ENCODE measurements at places on chromosomes 4 and X.

DNA sequence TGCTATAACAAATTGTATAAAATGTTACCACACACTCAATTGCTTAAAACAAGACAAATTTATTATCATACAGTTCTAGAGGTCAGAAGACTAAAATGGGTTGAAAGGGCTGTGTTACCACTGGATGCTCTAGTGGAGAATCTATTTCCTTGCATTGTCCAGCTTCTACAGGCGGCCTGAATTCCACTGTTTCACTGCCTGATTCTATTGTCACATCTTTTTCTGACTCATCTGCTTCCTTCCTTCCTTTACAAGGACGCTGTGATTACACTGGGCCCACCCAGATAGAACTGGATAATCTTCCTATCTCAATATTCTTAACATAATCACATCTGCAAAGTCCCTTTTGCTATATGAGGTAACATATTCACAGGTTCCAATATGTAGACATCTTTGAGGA is 19.4 kb upstream of the ARMCX1 start:
- DNase-seq: no peak

DNA sequence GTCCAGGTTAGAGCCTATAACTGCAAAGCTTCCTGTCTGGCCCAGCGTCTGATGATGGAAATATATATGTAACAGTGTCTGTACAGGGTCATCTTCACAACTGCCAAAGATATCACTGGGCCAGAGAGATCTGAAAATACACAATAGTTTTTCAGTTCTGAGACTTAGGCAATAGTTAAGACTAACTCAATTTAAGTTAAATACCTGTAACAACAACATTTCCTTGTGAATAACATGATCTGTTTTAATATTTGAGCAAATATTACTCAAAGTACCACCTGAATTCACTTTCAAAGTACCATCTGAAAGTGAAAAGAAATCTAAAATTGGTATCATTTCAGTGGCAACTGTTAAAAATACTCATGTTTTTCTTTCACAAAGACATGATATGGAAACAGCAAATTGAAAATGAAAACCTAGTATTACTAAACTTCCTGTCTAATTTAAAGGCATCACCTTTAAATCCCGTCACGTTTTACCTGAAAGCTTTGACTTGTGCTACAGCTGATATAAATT is 9.6 kb downstream of the ZAR1 start:
- DNase-seq: no peak

- no peak for DNase-seq
Measured at GRCh38 chr4:47798165-47798564, 39.7 kb downstream of the CORIN start.

DNA sequence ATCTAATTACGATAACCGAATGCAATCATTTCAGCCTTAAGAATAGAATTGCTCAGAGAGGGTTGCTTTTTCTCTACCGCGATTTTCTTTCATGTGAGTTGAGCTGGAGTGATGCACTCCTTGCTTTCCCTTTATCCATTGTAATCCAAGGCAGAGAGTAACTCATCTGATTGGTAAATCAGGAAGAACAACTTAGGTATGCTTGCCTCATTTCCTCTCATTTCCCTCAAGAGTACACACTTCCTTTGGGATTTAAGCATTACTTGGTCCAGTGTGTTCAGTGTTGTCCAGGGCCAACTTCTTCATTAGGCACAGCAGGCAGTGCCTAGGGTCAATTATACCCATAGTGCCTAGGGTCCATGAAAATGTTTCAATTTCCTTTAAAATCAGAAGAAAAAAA is 15.7 kb upstream of the N4BP2 start:
- DNase-seq: no peak

- peak; percentile 29 for DNase-seq
Measured at GRCh38 chrX:111244235-111244750, 26.0 kb downstream of the CAPN6 start.

GRCh38 chr4:8688908-8689445 is 96.4 kb downstream of the CPZ start:
- no peak for DNase-seq

GRCh38 chr4:104615496-104615895 is 120.8 kb upstream of the CXXC4 start:
- DNase-seq: no peak

GRCh38 chr4:4217113-4217512 is 9.6 kb downstream of the OTOP1 start:
- no peak for DNase-seq

DNA sequence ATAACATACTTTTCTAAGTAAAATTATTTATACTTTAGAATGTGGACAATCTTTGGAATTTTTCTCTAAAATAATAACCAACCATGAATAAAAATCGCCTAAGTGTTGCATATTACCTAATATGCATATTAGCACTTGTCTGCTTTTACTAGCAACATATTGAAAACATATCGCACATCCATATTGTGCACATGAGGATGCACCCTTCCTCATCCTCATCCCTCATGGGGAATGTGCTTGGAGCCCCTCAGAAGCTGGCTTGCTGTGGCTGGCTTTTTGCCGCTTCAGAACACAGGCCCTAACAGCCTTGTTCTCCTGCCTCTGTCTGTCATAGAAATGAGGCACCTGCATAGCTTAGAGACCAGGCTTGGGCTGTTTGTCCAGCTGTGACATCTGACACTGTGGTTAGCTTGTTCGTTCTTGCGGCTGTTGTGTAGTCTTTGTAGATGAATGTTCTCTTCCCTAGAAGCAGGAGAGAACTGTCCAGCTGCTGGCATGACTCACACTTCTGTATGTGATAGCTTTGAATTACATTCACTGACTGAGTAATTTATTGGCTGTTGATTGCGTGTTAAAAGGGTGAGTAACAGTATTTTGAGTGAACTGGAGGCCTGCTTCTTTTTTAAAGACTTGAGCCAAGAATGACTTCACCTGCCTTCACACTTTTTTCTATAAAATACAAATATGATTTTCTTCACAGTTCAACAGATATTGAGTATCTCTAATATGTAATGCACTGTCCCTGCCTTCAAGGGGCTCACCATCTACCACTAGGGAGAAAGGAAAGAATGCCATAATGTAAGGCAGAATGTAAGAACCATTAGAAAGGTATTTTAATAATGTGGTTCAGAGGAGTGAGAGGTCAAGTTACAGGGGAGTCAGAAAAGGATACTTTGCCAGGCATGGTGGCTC is 81.9 kb downstream of the HMGB2 start:
- peak; percentile 89 for DNase-seq

GRCh38 chr4:53886090-53886489 is 178.3 kb downstream of the CHIC2 start:
- DNase-seq: no peak

- no peak for DNase-seq
Measured at GRCh38 chr4:78244705-78245485, 187.8 kb downstream of the FRAS1 start.

DNA sequence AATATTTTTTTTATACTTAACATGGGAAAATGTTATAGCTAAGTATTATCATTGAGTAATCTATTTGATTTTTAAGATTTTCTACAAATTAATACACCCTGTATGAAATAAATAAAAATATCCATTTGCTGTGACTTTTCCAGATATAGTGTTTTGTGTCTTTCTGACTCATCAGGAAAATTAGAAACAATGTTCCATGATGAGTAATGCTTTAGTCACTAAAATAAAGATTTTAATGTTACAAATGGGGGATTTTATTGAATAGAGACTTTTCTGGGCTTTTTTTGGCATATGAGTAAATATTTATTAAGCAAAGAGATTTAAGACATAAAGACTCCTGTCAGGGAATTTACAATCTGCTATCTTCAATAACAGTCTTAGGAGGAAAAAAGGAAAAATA is 279.2 kb upstream of the NOCT start:
- no peak for DNase-seq

DNA sequence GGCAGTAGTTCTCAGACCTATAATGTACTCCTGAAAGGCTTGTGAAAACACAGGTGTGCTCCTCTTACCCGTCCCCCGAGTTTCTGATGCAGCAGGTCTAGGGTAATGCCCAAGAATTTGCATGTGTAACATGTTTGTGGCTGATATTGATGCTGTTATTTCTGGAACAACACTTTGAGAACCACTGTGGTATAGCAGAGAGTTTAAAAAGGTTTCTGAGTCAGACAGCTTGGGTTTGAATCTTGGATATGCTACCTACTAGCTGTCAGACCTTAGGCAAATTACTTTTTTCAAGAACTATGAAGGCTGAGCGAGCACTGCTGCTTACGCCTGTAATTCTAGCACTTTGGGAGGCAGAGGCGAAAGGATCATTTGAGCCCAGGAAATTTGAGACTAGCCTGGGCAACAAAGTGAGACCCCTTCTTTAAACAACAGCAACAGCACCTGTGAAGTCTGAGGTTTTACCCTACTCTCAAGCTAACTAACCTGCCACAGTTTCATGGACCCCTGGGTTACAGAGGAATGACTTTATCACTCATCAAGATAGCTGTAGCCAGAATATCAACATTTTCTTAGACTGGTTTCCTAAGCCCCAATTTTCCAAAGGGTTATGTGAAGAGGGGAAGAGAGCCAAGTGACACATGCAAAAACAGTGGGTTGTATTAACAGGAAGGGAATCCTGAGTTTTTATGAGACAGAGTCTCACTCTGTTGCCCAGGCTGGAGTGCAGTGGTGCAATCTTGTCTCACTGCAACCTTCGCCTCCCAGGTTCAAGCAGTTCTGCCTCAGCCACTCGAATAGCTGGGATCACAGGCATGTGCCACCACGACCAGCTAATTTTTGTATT is 5.1 kb downstream of the AFF1 start:
- DNase-seq: no peak

- DNase-seq: no peak
Measured at GRCh38 chr4:134028421-134028820, 173.2 kb downstream of the PABPC4L start.

DNA sequence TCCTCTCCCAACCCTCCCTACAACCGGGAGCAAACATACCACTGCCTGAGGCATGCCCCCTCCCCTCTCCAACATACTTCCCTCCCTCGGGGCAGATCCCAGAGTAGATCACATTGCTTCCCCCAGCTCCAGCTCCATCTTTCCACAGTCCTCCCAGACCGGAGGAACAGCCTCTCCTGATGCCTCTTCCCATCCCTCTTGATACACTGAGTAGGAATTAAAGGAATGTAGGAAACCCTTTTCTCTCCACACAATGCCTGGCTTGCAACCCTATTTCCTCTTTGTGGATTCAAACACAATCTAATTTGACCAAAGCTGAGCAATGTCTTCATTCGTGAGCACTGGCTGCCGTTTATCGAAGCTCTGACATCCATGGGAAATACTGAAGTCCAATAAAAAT is 339.8 kb downstream of the BCOR start:
- DNase-seq: no peak

DNA sequence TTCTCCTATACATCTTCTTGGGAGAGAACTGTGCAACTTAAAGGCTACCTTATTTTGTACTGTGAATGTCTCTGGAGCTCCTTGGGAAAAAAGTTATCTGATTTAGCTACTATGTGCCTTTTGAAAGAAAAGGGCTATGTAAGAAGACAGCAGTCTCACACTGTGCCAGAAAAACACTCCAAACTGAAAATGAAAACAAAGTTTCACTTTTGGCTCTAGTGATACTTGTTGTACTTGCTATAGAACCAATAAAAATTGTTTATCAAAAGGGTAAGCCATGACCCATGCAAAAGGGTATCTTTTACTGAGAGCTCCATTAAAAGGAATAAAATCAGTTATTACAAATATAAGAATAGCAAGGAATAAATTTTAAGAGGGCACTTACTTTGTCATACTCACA is 2270.0 kb downstream of the ARAP2 start:
- DNase-seq: no peak

DNA sequence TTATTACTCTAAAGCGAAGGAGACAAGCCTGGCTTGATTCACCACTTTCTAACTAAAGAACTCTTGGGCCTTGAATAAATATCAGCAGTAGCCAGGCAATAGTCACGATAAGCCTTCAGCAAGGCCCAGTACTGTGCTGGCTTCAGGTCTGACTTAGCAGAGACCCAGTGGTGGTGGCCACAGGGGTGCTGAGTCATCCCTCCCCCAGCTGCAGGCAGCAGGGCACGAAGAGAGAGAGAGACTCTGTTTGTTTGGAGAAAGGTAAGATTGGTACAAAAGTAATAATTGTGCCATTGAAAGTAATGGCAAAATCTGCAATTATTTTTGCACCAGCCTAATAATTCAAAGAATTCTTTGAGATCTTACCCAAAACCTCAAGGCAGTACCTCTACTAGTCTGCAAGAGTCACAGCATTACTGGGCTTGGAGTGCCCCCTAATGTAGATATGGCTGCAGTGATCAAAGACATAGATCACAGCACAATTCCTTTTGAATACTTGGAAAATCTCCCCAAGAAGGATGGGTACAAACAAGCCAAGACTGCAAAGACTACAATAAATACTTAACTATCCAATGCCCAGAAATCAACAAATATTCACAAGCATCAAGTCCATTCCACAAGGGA is 159.5 kb upstream of the USP38 start:
- DNase-seq: no peak

DNA sequence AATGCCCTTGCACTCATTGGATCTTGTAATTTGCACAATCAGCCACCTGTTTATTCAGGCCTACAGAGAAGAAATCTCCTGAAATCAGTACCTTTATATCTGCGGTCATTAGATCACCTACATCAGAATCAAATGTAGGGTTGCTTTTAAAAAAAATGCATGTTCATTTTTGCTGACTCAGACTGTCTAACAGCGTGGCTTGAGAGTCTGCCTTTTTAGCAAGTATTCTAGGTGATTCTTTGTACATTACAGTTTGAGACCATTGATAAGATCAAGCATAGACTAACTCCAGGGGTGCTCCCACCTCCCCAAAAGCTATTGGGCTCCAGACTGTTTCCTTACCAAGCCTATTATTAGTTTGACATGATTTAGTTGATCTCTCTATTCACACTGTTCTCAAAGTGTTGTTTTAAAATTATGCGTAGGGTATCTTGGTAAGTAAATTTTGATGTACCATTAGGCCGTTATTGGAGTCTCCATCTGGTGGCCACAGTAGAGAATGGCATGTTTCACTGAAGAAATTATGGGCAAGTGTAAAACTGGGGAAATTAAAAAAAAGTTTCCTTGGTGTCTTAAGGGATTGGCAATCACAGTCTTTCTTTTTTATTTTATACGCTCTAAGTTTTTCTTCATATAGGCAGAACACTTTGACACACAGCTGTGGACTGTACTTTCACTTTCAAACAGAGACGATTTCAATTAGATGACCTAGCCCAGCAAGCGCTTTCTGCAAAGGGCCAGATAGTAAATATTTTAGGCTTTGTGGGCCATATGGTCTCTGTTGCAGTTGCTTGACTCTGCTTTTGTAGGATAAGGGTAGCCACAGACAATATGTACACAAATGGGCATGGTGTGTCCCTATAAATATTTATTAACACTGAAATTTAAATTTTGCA is 33.7 kb upstream of the MSL3 start:
- DNase-seq: peak; percentile 12

- DNase-seq: no peak
Measured at GRCh38 chr4:94011190-94011589, 182.6 kb downstream of the ATOH1 start.

DNA sequence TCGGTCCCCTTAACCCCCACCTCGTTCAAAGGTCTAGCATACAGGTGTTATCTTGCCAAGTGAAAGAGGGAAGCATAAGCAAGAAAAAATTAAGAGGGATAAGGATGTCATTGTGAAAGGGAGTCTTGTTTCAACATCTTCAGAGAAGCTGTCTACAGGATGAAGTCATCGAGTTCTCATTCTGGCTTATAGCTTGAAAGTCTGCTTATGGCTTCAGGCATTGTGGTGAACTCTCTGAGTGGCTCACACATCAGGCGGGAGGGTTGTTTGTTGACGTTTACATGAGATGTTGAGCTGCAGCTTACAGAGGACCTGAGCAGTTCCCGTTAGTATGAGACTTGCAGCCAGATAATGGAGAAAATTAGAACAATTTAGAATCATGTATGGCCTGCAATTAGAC is 16.6 kb downstream of the MAGEA9B start:
- DNase-seq: no peak

- DNase-seq: peak; percentile 6
Measured at GRCh38 chr4:137283737-137284136, 248.6 kb downstream of the PCDH18 start.

Measured in LoVo (cell line).